ENCODE measurements at places on chromosomes 7 and 10.

- DNase-seq, result no peak
Measured at GRCh38 chr7:91866599-91867148, 13.8 kb downstream of the MTERF1 start.

- DNase-seq, result peak; percentile 85
Measured at GRCh38 chr7:139823959-139824521, 5.0 kb upstream of the TBXAS1 start.

GRCh38 chr10:71725998-71726579 is 6.5 kb upstream of the C10orf105 start:
- no peak for DNase-seq

DNA sequence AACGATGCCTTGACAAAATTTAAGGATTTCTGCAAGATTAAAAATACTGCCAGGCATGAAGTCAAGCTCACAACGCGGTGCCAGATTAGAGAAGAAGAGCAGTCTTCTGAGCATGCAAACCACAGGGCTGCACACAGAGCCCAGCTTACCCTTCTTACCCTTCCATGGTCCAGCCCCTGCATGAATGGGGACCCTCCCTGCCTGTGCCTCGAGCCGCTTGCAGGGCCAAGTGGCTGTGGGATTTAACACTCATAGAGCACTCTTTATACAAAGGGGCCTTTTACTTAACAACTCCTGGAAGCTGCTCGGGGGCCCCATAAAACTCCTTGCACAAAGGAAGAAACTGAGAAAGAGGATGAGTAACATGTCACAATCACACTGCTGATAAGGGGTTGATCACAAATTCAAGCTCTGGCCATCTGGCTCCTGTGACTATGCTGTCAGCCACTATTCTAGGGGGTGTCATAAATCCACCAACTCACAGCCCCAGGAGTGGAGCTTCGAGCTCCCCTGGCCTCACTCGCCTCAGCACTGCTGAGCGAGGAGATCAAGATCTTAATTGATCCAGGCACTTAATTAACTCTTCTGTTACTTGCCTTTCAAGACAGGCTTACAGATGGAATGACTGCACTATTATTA is 514.8 kb downstream of the TNS3 start:
- DNase-seq, result no peak

- DNase-seq, result peak; percentile 63
Measured at GRCh38 chr7:25549271-25549921, 321.1 kb upstream of the NPVF start.

GRCh38 chr7:47653550-47654411 is 71.9 kb upstream of the TNS3 start:
- DNase-seq, result no peak

- DNase-seq, result no peak
Measured at GRCh38 chr7:155455776-155456737, 1.9 kb upstream of the EN2 start.

DNA sequence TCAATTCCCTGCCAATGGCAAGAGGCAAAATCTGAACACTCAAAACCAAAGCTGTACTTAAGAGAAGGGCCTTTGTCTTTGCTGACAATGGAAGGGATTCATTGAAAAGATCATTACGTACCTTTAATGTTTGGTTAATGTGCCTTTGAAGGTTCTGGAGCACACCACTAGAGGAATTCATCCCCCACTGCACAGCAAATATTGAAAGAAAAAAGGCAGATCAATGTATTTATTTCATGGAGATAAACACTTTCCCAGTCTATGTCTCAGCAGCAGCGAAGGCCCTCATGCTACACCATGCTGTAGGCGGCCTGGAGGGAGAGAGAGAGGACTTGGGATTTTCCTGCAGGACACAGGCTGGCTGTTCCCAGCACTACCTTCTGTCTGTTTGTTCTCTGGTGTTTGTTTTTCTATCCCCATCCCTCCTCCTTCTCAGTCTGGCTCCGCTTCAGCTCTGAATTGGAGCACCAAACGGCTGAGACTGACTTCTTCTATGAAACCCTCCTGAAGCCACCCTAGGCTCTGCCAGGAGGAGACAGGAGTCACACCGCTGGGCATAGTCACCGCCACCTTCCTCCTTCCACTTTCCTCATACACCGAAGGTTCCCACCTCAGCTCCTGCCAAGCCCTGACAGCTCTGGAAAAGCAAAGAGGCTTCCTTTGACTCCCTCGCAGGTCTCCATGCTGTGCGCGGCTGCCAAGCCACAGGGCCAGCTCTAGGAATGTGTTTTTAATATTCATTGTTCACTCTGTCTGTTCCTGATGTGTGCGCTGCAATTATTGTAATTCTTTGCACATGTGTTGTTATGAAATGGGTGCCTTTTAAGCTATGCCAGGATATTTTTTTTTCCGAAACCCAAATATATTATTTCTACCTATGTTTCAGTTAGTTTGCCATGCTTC is 301.5 kb downstream of the FZD1 start:
- DNase-seq, result no peak

DNA sequence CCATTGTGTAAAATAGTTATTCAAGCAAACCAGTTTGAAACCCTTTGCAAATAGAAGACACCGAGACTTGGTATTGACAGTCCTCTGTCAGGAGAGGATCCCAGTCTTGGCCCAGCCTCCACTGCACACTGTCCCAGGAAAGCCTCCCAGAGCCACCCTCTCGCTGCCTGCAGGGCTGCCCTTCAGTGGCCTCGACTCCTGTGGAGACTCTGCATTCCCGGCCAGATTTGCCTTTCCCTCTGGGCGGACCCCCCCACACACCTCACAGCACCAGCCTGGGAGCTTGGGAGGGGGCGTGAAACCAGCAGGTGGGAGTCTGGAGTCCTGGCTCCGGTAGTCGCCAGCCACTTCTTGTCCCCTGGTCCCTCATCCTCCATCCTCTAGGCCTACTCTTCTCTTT is 48.7 kb downstream of the GRK5 start:
- no peak for DNase-seq
